Caki2 (cell line): ENCODE measurements at places on chromosomes 1 and 21. TPM values are rescaled to one million over a fixed set of nuclear protein-coding genes. Genes with fewer than 3 reads are reported as not detected.
A peak's percentile ranks its signal among the peaks of the same experiment; 100 is the strongest.

GRCh38 chr1:147673406-147673805 lies 3.1 kb upstream of the ACP6 start:
- DNase-seq, result no peak

Gene TCEA3
- total RNA-seq, result 0.41 and 1.5 TPM in 2 replicates

GRCh38 chr1:174077749-174078490 lies 55.8 kb upstream of the RC3H1 start:
- DNase-seq, result no peak

DNA sequence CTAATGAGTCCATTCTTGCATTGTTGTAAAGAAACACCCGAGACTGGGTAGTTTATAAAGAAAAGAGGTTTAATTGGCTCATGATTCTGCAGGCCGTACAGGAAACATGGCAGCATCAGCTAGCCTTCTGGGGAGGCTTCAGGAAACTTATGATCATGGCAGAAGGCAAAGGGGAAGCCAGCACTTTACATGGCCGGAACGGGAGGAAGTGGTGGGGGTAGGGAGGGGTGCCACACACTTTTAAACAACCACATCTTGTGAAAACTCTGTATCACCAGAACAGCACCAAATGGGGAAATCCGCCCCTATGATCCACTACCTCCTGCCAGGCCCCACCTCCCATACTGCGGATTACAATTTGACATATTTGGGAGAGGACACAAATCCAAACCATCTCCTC lies 43.9 kb downstream of the NOS1AP start:
- DNase-seq, result no peak

DNA sequence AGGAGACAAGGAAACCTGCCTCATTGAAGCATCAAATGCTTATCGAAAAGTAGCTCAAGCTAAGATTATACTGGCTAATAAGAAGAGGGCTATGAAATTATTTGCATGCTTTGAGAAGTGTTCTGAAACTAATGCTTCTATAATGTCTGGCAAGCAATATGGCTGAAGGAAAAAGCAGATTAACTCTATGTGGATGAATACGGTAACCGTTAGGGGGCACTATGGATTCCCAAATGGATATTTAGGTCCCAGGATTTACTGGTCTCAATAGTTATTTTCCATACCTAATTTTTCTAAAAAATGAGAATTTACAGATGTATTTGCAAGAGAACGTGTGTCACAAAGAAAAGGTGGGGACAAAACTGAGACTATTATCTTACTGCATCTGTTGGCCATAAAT lies 34.6 kb upstream of the RRP15 start:
- no peak for DNase-seq

Gene PTGS2
- total RNA-seq, result 0.03 and 0.20 TPM in 2 replicates

- DNase-seq, result peak; percentile 34
Observed at GRCh38 chr1:186605762-186606350, 74.4 kb downstream of the PTGS2 start.

GRCh38 chr1:241560146-241560848 lies 28.1 kb downstream of the KMO start:
- no peak for DNase-seq

Gene RPL11
- total RNA-seq, result 413 and 414 TPM in 2 replicates

Gene CELA2A
- total RNA-seq, result not detected in 2 replicates

- DNase-seq, result no peak
Observed at GRCh38 chr1:93707956-93708355, 26.3 kb upstream of the BCAR3 start.

Gene CD52
- total RNA-seq, result not detected in 2 replicates

Gene NES
- 0.03 TPM in 2 replicates for total RNA-seq

GRCh38 chr21:33855190-33855589 lies 60.4 kb downstream of the ATP5PO start:
- DNase-seq, result no peak

DNA sequence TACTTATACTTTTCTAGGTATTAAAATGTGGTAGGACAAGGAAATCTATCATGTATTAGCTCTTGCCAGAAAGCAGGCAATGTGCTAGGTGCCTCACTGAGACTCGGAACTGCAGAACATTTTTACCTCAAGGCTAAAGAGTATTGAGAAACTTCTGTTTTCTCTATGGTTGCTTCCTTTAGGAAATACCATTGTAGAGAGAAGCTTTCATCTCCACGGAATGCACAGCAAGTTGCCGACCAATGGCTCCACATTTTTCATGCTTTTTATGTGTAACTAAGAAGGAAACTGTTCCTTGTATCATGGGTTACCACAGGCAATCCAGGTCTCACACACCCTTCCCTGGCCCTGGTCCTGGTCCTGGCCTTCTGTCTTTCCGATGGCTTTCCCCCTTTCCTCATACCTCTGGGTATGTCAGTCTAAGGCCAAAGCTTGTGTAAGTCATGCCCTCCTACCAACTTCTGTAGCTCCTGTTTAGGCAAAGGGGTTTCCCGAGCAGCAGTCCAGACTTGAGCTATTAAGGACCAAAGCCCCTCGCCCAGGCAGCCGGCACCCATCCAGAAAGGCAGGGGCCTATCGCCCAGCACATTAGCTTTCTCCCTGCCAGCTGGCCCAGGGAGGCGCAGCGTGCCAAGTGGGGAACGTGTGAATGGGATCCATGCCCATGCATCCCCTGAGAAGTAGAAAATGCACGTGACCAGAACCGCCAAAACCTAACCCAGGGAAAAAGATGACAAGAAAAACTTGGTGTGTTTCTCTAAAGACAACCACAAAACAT lies 225.0 kb downstream of the PBX1 start:
- DNase-seq, result no peak

- no peak for DNase-seq
Observed at GRCh38 chr1:59071289-59071688, 225.6 kb upstream of the FGGY start.

Gene ALPL
- 0.14 and 1.9 TPM in 2 replicates for total RNA-seq

GRCh38 chr1:43930168-43930948 lies 3.2 kb upstream of the ARTN start:
- no peak for DNase-seq

DNA sequence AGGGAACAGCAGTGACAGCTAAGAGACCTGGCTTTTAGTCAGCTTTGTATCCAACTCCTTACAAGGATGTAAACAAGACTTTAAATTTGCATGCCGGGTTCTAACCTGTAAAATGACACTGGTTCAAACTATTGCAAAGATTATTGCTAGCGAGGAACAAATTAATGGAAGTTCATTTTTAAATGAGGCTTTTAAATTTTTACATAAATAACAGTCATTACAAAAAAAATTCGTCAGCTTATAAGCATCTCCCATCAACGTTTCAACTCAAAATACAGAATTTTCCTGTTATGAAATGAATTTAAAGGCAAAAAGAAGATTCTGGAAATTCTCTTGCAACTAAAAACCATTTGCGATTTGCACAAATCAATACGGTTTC lies 668 bp downstream of the KIF14 start:
- DNase-seq, result no peak

Gene GPR157
- 3.5 and 6.4 TPM in 2 replicates for total RNA-seq
